ENCODE measurements at places on chromosomes 3 and 15.

DNA sequence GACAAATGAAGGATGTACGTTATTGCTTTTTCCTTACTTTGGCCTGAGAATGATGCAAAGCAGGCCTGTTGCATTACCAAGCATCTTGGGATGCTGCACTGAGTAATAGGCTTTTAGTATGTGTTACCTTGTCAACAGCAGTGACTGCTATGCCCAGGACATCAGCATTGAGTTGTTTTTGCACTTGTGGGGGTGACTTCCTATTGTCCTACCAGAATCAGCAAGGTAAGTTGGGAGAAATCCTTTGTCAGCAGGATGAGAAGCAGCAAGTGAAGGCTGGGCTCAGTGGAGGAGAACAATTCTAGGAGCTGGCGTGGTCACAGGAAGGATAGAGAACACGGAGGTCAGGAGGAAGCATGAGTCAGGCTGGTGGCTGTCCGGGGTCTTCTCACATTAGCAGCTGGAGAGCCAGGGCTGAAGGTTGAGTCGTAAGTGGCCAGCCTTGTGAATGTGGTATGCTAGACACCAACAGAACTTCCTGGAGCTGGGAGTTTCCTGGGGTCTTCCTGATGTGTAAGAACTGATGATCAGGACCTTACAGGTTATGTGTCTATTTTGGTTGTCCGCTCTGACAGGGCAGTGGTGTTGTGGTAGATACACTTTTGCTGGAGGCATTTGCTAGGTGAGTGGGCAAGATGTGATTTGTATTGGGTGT, 142.7 kb downstream of the FNDC3B start:
- DNase-seq, result peak; percentile 80

- peak; percentile 72 for DNase-seq
These were observed 193.9 kb upstream of the UBE2E1 start for GRCh38 chr3:23611737-23612295.

DNA sequence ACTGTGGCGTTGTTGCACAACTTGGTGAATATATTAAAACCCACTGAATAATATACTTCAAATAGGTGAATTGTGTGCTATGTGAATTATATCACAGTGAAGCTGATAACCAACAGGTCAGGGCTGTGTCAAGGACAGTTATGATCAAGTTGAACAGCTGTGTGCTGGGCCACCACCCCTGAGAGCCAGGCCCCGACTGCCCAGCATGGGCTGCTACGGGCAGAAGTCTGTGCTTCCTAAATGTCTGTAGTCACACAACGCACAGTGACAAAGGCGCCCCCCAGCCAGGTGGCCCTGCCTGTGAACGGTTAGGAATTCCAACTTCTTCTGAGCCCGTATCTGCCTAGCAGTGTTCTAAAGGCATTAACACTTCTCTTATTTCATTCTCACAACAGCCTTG, 32.8 kb downstream of the TKT start:
- DNase-seq, result no peak

DNA sequence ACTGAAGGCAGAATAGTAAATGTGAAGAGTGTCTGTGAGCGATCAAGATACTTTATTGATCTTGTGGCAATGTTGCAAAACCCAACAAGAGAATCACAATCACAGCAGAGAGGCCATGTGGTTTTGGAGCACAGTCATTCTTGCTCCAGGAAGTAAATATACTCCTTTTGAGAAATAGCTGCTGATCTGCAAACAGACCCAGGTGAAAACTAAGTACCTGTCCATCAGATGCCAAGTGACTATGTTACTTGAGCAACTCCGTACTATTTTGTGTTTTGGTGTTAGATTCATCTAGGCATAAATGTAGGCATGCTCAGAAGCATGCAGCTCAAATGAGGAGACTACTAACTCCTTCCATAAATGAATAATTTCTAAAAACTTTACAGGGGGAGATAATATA, 627.9 kb downstream of the ZBBX start:
- DNase-seq, result no peak

GRCh38 chr3:150213577-150213976, 194.5 kb upstream of the TSC22D2 start:
- DNase-seq, result no peak

GRCh38 chr3:43503067-43503728, 118.6 kb downstream of the ANO10 start:
- peak; percentile 48 for DNase-seq

- DNase-seq, result peak; percentile 79
These were observed 304.7 kb downstream of the SUCLG2 start for GRCh38 chr3:67349551-67350174.

- DNase-seq, result peak; percentile 26
These were observed 57.3 kb upstream of the PLXNA1 start for GRCh38 chr3:126925411-126926171.

GRCh38 chr3:138186221-138186620, 880 bp upstream of the ARMC8 start:
- DNase-seq, result peak; percentile 17

DNA sequence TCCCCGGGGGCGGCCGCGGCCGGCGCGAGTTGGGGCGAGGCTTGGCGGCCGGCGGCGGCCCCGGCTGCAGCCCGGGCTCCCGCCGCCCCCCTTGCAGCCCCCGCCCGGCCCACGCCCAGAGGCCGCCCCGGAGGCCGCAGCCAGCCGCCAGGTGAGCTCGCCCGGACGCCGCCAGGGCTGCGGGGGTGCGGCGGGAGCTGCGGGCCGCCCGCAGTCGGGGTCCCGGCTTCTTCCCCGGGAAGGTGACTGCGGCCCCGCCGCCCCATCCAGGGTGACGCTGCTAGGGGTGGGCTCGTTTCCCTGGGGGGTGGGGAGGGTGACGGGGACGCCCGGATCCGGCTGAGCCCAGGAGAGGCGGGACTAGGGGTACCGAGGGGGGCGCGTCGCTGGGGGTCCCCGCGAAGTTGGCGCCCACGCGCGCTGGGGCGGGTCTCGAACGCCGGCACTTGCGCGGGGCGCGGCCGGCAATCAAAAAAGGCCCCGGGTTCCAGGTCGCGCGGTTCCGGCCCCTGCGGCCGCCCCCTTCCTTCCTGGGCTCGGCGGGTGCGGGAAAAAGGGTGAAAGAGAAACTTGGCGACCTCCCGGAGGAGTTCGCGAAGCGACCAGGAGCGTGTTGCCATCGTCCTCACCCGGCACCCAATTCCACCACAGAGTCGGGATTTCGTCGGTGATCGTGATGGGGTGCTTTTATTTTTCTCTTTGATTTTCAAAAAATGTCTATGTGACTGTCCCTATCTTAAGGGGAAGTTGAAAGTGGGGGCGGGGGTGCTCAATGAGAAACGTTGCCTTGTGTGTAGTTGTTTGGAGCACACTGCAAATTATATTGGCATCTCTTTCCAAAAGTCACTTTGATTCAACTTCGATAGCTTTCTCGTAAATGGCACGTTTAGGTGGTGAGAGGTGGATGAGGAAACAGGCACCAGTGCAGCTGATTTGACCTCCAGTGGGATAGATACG, 619 bp downstream of the ATXN7 start:
- DNase-seq, result peak; percentile 9

DNA sequence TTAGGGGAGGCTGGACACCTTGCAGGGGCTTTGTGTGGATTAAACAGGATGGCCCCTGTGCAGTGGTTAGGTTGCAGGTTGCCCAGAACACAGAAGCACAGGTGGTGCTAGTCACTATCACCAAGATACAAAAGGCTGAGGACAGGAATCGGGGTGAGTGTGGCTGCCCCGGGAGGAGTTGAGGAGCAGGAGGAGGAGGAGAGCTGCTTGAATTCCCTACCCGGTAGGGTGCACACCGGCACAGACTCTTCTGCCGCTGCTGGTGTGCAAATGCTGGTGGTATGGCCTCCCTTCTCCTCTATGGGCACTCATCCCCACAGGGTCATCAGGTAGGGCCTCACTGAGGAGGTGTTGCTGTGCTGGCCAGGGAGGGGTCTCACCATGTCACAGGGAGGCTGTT, 67.5 kb upstream of the SMAD6 start:
- DNase-seq, result no peak

DNA sequence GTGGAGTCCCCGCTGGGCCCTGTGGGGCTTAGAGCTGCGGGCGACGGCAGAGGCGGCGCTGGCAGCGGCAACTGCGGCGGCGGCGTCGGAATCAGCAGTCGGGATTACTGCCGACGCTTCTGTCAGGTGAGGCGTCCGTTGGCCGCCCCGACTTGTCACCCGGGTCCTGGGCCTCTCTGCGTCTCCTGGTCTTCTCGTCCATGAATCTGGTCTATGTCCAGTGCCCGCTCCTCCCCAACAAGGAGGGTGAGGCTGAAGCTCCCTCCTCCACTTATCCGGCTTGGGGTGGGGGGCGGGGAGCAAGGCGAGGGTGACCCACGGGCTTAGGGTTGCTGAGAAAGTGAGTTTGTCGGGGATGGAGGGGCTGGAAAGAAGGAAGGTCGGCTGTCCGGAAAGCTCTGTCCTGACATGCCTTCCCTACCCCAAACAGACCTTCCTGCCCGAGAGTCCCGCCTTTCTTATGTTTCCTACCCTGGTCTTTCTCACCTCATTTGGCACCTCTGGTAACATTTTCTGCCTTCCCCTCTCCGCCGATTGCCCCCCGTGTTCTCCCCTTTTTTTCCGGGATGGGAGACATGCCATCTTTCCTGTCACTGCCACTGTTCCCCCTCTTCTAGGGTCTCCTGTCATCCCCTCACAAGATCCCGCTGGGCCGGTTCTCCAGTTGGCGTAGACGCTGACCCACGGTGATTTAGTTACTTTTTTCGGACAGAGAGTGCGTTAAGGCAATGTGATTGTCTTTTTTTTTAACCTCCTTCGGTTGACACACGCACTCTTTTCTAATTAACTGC, 520 bp downstream of the ZNF654 start:
- DNase-seq, result no peak

- DNase-seq, result peak; percentile 99
These were observed 52.2 kb downstream of the TP53BP1 start for GRCh38 chr15:43440721-43441281.

DNA sequence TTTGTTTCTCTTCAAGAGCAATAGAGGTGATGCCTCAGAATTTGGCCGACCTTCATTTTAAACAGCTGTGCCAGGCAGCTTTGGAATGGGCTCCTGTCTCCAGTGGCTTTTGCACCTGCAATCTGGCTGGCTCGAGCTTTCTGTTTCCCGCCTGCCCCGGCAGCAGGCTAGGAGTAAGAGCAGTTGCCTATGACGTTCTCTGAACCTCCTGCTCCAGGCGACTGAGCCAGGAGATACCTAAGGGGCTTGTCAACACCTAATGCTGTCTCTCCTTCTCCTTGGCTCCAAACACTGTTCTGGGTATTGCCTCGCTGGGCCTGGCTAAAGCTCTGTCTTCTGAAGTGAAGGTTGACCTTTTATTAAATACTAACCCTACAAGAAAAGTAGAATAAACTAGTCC, 229.9 kb downstream of the LRRN1 start:
- no peak for DNase-seq

GRCh38 chr3:126360046-126360713, 3.0 kb upstream of the KLF15 start:
- DNase-seq, result no peak

- peak; percentile 73 for DNase-seq
These were observed 16.9 kb upstream of the FAM3D start for GRCh38 chr3:58683466-58683865.

DNA sequence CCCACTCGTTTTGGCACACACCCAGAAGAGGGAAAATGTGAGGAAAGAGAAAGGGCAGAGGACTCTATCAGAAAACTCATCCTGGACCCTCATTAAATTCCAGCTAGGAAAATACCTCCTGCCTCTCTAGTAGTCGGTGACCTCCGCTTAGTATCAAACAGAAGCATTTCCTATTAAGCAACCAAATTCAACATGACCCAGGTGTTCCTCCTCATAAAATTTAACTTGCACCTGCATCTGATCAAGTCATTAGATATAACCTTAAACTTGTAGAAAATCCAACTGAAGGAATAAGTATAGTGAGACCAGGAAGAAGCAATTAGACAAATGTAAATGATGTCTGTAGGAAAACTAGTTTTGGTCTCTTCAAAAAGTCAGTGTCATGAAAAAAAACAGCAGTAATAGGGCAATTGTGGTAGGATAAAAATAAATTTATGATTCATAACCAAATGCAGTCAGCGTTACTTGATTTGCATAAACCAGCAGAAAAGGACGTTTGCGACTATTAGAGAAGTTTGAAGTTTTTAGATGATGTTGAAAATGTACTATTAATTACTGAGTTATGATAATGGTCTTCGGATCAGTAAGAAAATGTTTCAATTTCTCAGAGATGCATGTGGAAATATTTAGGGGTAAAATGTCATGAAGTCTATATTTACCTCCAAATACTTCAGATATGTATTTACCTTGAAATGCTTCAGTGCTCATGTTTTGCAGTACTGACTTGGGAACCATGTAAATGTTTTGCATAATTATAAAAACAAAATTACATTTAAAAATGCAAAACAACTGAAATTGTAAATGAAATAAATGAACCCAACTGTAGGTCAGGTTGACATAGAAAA, 44.6 kb downstream of the LDHAL6B start:
- no peak for DNase-seq

- no peak for DNase-seq
These were observed 16.4 kb upstream of the LDHAL6B start for GRCh38 chr15:59190291-59190690.

DNA sequence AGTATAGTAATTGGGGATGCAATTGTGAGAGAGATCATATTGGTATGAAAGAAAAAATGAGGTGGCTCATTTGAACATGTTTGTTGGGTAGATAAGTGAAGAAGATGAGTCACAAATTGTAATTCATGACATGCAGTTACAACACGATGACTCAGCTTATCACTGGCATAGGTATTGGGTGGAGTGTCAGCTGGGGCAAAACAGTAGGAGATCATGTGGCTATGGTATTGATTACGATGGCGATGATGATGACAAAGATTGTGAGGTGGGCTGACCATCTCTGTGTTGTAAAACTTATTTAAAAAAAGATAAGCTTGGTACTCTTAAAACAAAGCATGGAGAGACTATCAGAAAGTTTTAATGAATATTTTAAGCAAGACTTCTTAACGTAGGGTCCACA, 11.6 kb upstream of the DPH6 start:
- DNase-seq, result peak; percentile 92

- peak; percentile 69 for DNase-seq
These were observed 34.8 kb upstream of the PFN2 start for GRCh38 chr3:150005243-150006112.

DNA sequence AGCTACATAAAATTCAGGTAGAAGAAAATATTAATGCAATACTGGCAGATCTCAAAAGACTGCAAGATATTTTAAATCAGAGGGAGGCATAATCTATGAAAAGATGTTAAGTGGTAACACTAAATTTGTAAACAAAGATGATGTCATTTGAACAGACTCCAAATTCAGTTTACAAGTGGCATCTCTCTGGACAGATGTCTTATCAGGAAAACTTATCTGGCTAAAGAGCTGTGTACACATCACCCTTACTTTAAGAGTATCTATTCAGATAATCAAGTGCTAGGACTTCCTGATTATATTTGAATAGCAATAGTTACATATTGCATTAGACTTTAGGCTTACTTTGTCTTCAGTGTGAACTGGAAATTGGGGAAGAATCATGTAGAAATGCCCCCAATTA, 231.5 kb downstream of the WDR72 start:
- DNase-seq, result no peak

- peak; percentile 99 for DNase-seq
These were observed 84.8 kb downstream of the SMAD3 start for GRCh38 chr15:67150023-67150860.

- no peak for DNase-seq
These were observed 600.2 kb downstream of the NTRK3 start for GRCh38 chr15:87656372-87656771.

- DNase-seq, result no peak
These were observed 26.4 kb upstream of the KCNAB1 start for GRCh38 chr3:156093964-156094363.
